ENCODE measurements at places on chromosomes 16 and 17. TPM values are rescaled to one million over a fixed set of nuclear protein-coding genes. Genes with fewer than 3 reads are reported as not detected.

DNA sequence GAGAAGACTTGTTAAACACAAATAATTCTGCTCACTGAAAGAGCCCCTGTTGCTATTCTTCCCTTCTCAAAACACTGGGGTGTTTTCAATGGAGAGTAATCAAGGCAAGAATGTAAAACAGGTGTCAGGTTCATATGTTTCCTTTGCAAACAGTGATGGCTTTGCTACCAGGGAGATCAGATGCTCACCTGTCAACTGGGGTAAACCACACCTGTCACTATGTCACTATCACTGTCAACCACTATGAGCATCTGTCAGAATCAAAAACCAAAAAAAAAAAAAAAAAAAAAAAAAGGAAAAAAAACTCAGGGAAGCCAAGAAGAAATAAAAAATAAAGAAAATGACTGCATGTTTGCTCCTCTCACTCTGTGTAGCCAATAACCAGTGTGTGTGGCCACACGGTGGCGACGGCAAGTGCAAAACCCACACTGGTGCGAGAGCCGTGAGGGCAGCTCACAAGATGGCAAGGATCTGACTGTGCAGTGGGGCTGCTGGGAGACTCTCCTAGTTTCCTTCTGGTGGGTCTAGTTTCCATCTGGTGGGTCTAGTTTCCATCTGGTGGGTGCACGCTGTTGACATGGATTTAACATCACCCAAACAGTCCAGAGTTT lies 22.7 kb downstream of the USP22 start:
- DNase-seq, result peak; percentile 73

DNA sequence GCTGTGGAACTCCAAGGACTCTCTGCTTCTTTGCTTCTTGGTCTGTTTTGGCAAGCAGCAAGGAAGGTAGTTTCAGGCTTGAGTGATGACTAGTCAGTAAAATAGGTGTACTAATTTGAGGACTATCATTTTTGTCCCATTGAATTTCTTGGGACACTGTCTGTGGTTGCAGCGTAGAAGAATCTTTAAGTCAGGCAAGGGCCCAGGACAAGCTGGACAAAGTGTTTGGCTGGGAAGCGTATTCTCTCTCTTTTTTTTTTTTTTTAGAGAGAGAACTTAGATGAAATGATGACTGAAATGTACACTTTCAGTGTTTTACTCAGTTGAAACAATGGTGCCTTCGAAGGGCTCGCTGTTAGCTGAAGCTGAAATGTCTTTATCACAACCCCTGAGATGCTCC lies 105.0 kb downstream of the BANP start:
- no peak for DNase-seq

WSCD1 gene
- total RNA-seq, result 10.6 TPM

ADAD2 gene
- total RNA-seq, result not detected

NPIPA5 gene
- total RNA-seq, result 4.2 TPM

ATP1B2 gene
- 3.8 TPM for total RNA-seq

DNA sequence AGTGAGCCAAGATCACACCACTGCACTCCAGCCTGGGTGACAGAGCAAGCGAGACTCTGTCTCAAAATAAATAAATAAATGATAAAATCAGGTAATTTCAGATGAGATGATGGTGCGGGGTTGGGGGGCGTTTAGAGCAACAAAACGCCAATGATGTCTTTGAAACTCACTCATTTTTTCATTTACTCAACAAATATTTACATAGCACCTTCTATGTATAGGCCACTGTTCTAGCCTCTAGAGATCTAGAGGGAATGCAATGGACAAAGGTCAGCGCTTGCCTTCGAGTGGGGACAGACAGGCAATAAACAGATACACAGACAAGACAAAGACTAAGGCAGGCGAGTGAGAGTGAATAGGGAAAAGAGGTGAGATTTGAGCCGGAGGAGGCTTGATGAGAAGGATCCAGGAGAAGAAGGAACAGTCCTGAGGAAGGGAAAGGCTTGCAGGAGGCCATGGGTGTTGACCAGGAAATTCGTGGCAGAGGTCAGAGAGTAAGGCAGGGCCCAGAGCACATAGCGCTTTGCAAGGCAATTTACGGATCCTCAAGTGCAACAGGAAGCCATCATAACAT lies 14.1 kb downstream of the ALDH3A1 start:
- peak; percentile 4 for DNase-seq

DNA sequence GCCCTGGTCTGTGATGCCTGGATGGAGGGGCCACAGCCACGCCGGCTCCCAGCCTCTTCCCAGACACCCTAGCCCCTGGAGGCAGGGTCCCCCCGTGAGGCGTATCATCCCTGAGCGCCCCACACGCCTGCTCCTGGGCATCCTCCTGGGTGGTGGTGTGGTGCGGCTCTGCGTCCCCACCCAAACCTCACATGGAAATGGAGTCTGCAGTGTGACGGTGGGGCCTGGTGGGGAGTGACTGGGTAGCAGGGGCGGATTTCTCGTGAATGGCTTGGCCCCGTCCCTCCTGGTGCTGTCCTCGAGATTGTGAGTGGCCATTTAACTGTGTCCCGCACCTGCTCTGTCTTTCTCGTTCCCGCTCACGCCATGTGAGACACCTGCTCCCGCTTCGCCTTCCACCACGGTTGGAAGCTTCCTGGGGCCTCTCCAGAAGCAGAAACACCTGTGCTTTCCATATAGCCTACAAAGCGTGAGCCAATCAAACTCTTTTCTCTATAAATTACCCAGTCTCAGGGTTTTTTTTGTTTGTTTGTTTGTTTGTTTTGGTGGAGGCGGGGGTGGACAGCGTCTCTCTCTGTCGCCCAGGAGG lies 5.9 kb upstream of the SSTR5 start:
- DNase-seq, result no peak

DNA sequence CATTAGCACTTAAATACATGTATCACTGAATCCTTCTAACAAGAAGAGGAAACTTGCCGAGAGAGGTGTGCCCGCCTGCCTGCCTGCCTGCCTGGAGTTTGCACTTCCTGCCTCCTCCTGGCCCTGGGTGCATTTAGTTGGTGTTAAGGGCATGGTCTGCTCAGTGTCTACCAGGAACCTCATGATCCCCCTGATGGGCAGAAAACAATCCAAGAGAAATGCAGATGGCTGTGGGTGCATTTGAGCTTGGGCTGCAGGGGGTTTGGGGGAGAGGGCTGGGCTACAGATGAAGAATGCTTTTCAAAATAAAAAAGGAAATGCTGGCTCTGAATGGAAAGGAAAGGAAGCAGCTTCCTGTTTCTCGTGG lies 10.1 kb downstream of the KSR1 start:
- DNase-seq, result no peak

DNA sequence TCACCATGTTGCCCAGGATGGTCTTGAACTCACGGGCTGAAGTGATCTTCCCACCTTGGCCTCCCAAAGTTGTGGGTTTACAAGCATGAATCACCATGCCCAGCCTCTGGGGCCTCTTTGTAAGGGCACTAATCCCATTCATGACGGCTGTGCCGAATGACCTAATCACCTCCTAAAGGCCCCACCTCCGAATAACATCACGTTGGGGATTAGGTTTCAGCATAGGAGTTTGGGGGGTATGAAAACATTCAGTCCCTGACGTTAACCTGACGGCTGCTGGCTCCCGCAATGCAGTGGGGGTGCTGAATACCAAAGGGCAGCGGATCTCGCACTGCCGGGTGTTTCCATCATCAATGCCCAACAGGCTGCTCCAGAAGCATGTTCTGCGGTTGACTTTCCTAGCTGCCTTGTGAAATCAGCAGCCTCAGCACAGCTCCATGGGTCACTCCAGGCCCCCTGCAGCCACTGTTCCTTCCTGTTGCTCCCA lies 120.8 kb upstream of the SEC14L1 start:
- no peak for DNase-seq

GRCh38 chr16:24909856-24910255 lies 64.1 kb downstream of the SLC5A11 start:
- no peak for DNase-seq

SLC16A13 gene
- 1.8 TPM for total RNA-seq

CHD9NB gene
- 1.4 TPM for total RNA-seq

GRCh38 chr16:19907161-19907992 lies 22.7 kb upstream of the GPRC5B start:
- peak; percentile 83 for DNase-seq

GRCh38 chr17:36926226-36926625 lies 11.0 kb upstream of the LHX1 start:
- no peak for DNase-seq

All from Right ventricle myocardium inferior (tissue), 1 donor.